ENCODE measurements at places on chromosomes 4 and X. TPM values are rescaled to one million over a fixed set of nuclear protein-coding genes. Genes with fewer than 3 reads are reported as not detected.

The ZNF141 gene
- polyA plus RNA-seq = 7.5 TPM

GRCh38 chr4:85932500-85933290 is 427.2 kb downstream of the MAPK10 start:
- no peak for DNase-seq

The PDE6B gene
- polyA plus RNA-seq = 6.4 TPM

DNA sequence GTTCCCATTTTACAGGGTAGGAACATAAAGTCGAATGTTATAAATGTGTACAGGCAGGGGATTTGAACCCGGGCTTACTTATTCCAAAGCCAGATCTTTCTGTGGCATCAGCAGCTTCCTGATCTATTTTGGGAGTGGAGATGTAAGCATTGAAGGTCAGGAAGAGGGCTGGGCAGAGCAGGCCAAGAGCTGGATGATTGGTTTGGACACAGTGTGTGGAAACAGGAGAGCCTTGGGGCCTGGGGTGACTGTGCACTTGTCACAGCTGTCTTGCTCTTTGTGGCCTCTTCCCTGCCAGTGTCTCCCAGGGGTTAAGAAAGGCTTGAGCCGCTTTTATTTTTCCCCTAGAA is 127.9 kb upstream of the ENPP6 start:
- DNase-seq = no peak

DNA sequence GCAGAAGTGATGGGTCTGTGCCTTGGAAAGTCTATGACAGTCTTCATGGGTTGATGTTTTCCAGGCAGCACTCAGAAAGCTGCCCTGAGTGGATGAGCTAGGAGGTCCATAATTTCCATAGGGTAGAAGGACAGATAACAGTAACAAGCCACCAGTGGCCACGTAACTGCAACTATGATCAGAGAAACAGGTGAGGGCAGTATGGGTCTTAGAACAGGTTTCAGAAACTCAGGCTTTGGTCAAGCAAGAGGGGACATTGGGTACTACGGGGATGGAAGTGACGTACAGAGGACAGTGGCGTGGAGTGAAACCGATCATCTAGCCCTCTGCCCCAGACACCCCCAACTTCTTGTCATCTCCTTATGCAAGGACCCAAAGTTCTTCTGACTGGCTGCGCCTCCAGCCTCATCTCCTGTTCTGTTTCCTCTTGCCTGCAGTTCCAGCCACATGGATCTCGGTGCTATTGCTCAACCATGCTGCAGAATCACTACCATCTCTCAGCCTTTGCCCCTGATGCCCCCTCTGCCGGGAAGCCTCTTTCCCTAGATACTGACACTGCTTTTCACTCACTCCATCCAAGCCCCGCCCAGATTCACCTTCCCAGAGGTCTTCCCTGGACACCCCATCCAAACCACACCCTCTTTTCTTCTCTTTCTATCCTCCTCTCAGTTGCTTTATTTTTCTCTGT is 123.4 kb downstream of the MFAP3L start:
- no peak for DNase-seq

Data from GM12878 (cell line).